ENCODE measurements at places on chromosomes 4 and X.

DNA sequence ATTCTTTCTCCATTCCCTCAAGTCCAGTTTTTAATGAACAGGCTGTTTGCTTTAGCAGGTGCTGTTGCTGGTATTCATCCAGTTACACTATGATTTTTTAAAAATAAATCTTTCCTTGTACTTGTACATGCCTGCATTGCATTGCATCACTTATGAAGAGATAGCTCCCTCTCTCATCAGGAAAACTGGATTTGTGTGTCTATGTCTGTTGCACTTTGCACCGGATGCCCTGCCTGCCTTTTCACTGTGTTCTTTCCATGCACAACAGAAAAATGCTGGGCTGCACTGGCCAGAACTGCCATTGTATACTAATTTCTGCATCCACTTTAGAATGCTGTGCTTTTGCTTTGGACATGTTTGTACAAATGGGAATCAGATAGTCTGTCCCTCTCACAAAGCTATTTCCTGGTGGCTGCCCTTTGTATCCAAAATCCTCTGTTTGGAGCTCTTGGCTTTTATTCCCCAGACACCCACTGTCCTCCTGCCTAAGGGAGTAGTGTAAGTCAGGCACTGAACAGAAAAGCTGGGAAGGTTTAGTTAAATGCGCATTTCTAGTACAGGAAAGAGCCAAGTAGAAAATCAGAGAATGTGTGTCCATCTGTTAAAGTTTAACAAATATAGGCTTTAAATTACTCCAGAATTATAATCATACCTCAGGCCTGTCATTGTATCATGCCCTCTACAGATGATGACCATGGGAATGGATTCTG, 119.1 kb downstream of the MBNL3 start:
- DNase-seq, result no peak

DNA sequence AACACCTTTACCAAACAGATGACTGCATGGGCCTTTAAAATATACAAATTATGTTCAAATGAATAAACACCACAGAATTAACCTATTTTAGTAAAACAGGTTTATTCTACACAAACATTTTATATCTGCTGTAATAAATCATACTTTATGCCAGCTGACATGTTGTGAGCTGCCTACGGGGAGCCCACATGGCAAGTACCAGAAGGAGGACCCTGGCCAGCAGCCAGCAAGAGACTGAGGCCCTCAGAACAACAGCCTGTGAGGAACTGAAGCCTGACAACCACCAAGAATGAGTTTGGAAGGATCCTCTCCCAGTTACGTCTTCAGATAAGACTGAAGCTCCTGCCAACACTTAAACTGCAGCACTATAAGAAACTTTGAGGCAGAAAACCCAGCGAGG, 377.0 kb downstream of the PDGFC start:
- no peak for DNase-seq

DNA sequence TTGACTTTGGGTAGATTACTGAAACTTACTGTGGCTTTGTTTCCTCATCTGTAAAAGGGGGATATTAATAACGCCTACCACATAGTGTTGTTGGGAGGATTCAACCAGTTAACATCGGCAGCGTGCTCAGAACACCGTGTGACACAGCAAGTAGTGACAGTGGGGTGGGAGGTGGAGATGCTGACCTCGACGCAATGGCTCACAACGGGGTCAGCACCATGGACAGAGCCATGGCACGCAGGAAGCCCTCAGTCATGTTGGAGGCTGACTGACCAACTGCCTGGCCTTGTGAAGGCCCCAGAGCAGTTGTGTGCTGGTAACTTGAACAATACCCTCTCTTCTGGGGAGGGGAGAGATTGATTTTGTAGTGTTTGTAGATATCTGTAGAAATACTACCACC, 93.2 kb downstream of the WFS1 start:
- DNase-seq, result no peak

DNA sequence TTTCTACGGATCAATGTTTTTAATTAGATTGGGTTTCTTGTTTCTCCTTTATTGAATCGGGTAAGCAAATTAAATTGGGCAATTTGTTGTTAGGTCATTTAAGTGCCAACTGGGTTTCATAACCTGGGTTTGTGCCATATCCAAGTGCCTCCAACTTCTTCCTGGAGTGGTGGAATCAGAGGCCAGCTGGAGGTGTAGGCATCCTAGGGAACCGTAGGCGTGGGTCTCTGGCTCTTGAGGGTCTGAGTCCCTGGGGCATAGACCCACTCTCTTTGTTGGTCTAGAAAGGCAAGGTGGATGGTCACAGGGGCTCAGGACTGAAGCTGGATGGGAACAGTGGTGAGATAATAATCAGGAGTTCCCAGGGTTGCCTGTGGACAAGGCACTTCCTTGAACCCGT, 18.3 kb downstream of the CNGA2 start:
- no peak for DNase-seq

DNA sequence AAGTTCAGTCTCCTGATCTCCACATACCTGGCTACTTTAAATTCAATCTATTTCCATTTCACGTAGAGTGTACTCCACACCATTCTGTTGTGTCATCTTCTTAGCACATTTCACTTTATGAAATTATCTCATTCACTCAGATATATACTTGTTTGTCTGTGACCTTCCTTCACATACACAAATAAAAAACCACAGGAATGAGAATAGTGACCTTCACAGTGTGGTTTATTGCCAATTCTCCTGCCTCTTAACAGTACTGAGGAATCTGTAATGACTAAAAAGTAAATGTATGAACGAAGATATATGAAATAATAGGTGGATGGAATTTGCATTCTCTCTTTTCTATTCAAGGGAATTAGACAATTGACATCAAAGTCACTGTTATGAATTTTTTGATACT, 183.9 kb upstream of the PCDH7 start:
- no peak for DNase-seq

GRCh38 chrX:109774706-109775105, 41.6 kb upstream of the ACSL4 start:
- no peak for DNase-seq

GRCh38 chr4:152559641-152560040, 23.7 kb upstream of the FBXW7 start:
- DNase-seq, result no peak

DNA sequence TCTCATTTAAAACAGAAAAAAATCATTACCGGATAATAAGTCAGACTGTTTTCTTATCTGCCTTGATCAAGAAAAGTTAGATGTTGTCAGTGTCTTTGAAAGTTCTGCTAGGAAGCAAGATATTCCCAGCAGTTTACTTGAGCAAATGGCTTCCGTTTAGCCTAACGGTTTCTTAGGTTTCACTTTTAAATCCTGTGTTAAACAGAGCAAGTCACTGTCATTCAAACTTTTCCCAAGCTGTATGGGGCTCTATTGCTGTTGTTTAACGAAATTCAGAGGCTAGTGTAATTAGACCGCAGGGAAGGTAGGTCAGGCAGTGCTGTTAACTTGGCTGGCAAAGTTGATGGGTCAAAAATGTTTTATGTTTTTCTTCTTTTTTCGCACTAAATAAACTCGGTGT, 80.3 kb upstream of the NEIL3 start:
- DNase-seq, result no peak

GRCh38 chrX:101385026-101385684, 836 bp downstream of the BTK start:
- DNase-seq, result no peak

DNA sequence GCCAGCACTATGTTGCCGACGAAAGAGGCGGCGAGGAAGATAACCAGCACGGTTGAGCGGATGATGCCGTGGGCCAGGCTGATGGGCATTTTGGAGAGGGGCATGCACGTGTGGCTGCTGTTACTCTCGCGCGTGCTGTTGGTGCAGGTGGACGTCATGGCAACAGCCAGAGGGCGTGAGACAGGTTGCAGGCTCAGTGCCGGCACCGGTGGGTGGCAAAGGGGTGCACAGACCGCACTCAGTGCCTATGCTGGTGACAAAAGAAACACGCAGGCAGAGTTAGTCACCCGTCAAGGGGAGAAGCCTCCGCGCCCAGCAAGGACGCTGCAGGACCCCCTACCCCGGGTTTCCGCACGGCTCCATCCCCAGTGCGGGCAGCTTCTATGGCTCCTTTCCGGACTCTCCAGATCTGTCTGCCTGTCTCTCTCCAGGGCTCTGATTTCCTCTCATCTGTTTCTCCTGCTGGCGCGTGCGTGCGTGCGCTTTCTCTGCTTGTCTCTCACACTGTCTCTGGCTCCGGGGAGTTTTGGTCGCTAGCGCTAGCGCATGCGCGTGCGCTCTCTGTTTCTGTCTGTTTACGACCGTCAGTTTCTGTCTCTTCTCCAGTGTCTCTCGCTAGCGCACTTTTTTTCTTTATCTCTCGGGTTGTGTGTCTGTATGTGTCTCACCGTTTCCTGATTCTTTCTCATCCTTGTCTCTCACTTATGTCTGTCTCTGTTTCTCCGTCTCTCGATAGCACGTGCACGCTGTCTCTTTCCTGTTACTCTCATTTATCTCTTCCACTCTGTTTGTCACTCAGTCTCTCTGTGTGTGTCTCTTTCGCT, 2.1 kb downstream of the GPR101 start:
- peak; percentile 11 for DNase-seq

GRCh38 chr4:71941001-71941400, 90.8 kb upstream of the NPFFR2 start:
- DNase-seq, result no peak

- no peak for DNase-seq
Observed at GRCh38 chr4:57051524-57051923, 58.7 kb downstream of the IGFBP7 start.

DNA sequence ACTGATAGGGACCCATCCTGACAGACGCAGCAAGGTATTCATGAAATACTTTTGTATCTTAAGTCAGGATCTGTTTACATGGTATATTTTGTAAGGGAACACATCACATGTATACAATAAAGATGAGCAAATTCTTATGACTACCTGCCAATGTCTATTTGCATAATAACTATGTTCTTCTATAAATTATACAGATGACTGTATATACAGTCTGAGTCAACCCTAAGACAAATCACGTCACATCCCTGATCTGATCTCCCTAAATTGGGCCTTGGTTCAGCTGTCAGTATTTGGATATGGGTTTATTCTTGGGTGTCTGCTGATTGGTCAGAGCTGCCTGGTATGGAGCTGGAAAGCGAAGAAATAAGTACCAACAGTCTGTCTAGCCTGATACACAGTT, 93.3 kb downstream of the SERPINA7 start:
- DNase-seq, result no peak

DNA sequence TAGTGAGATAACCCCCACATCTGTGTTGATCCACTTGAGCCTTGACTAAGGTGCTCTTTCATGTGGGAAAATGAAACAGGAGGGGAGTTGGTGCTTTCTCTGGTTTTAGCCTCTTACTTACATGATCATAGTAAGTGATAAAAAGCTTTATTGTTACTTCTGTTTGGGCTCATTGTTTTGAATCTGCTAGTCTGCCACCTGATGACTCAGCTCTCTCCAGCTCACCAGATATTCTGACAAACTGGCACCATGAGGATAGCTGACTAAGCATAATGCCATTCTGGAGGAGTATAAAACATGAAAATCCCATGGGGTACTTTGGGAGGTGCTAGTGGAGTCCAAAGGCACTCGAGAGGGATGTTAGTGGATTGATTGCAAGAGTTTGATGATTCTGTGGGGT, 824.0 kb downstream of the RAPGEF2 start:
- no peak for DNase-seq

GRCh38 chrX:71320126-71320525, 18.6 kb downstream of the ITGB1BP2 start:
- DNase-seq, result no peak

DNA sequence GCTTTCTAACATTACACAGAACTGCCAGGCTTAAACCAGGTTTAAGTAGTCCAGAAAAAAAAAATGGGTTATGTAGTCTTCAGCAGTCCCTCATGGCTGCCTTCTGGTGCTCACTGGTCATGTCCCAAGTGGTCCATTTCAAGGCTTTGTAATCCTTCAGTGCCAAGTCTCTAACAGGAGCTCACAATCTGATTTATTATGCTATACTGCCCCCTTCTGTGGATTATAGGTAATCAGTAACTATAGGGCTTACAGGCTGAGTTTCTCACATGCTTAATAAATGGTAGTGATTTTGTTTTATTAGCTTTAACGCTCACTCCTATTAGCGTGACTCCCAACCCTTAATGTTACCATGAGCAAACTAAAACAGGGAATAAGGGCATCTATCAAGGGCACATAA, 92.5 kb upstream of the EDA2R start:
- no peak for DNase-seq

- peak; percentile 46 for DNase-seq
Observed at GRCh38 chr4:40325406-40326019, 9.6 kb upstream of the CHRNA9 start.

DNA sequence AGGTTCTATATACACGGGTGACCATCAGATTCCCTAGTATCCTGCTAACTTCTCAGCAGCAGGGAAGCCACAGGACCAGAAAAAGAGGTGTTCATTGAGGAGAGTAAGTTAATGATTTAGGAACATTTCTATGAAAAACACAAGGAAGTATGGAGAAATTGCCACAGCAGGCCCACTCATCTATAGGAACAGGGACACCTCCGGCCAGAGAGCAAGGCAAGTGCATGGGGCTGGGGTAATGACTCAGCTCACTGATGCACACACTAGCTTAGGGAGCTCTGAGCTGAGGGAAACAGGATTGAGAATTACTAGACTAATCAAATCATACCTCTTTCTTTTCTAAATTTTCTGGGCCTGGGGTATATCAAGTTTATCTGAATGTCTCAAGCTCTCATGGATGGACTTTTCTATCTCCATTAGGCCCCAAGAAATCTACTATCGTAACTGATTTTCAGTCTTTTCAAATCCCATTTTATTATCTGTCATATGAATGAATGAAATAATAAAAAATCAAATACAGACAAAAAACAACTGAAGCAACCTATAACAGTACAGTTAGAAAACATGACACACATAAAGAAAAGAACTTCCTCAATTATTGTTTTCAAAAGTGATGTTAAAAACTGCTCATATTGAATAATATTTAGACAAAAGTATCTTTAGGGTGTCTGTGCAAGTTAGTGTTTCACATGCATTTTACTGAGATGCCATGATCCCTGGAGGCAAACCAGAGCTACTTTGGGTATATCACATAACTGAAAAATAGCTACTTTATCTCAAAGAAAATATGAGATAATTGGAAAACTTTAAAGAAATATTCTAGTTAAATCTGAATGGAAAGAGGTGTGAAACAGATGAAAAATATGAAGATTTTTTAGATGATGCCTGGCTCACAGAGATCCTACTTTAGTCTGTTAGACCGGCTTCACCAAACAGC, 89.8 kb downstream of the FBXO8 start:
- DNase-seq, result no peak

GRCh38 chrX:69988955-69989394, 60.8 kb downstream of the AWAT2 start:
- no peak for DNase-seq

Data from activated T-cell treated with anti-CD3 and anti-CD28 coated beads for 4 hours (primary cell).